ENCODE measurements at places on chromosomes 3 and 15.

DNA sequence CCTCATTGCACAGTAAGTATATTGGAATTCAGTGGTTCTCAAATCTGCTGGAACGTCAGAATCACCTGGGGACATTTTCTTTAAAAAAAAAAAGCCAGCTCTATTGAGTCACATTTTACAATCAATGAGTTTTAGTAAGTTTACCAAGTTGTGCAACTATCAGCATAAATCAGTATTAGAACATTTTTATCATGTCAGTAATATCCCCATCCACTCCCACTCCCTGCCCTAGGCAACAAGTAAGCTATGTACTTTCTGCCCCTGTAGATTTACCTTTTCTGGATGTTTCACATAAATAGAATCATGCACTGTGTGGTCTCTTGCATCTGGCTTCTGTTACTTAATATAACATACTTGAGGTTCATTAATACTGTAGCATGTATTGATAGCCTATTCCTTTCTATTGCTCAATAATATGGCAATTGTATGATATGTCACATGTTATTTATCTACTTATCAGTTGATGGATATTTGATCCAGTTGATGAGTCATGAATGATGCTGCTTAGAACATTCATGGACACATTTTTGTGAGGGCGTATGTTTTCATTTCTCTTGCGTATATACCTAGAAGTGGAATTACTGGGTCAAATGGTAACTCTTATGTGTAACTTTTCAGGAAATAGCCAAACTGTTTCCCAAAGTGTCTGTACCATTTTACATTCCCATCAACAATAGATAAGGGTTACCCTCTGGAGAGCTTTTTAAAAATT lies 180.5 kb downstream of the THSD4 start:
- DNase-seq, result no peak

GRCh38 chr15:81882504-81882903 lies 163.3 kb downstream of the MEX3B start:
- DNase-seq, result no peak

GRCh38 chr3:43180027-43180426 lies 74.1 kb upstream of the POMGNT2 start:
- DNase-seq, result no peak

GRCh38 chr3:178907081-178907480 lies 164.5 kb downstream of the ZMAT3 start:
- DNase-seq, result no peak

GRCh38 chr3:56323986-56324420 lies 144.3 kb downstream of the ERC2 start:
- no peak for DNase-seq

- DNase-seq, result no peak
Measured at GRCh38 chr3:157133434-157134320, 26.3 kb downstream of the CCNL1 start.

Data from germinal center (tissue), 1 donor.